ENCODE measurements at places on chromosomes 1 and 21.

DNA sequence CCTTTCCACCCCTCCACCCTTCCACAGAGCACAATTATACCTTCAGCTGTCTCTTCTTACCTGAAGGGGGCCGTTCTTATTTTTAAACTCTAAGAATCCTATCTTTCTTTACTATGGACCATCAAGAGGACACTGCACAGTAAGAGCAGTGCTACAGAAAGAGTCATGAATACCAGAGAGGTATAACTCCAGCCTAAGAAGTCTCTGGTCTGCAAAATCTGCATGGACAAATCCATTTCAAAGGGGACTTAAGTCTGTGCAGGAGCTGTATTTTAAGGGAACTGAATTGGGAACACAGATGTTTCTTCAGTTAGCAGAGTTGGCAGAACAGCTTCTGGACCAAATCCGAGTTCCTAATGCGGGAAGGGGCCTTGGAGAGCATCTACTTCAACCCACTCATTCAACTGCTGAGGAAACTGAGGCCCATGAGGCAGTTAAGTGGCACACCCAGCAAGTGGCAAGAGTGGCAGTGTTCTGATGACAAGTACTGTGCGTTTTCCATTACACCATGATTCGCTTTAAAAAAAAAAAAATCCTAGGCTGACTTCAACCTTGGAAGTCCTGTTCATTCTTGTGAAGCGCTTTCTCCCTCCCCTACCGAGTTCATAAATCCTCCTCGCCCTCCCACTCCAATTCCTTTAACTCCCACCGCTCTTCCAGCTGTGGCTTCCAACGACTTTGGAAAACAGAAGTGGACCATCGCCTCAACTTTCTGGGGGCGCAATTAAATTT lies 1.8 kb downstream of the PLPP3 start:
- DNase-seq, result no peak

DNA sequence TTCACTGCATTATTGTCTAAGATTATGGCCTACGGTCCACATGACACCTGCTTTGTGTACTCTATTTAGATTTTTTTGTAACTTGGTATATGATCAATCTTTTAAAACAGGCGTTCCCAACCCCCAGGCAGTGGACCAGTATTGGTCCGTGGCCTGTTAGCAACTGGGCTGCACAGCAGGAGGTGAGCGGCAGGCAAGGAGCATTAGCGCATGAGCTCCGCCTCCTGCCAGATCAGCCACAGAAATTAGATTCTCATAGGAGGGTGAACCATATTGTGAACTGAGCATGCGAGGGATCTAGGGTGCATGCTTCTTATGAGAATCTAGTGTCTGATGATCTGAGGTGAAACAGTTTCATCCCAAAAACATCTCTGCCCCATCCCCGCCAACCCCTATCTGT lies 228.4 kb upstream of the NR5A2 start:
- no peak for DNase-seq

- no peak for DNase-seq
These were observed 12.6 kb upstream of the TNFRSF14 start for GRCh38 chr1:2543543-2544092.

DNA sequence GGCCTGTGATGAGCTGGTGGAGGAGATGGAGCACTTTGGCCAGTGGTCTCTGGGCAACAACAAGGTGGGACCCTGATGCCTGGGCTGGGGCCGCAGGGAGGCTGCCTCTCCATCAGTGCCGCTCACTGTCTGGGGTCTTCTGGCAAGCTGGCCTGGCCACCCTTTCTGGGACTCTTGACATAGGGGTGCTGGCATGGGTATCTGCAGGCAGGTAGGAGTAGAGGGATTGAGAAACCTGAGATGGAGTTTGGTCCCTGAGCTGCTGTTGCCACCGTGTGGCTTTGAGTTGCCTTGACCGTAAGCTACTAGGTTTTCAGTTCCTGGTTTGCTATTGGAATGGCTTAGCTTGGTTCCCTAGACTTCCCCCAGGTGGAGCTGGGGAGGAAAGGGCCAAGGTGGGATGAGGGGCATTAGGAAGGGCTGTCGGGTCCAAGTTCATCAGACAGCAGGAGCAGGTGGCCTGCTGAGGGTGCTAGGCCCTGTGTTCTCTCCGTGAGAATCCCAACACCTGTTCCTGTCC lies 13.2 kb upstream of the MFN2 start:
- no peak for DNase-seq

- no peak for DNase-seq
These were observed 19.5 kb upstream of the ARHGEF10L start for GRCh38 chr1:17520041-17520440.

All from stimulated activated CD4-positive, alpha-beta T cell treated with anti-CD3 and anti-CD28 coated beads, Interleukin-1b, Interleukin-23, amount 100 ng/mL, for 4 hours (primary cell).